Activated T-helper 1 cell treated with anti-CD3 and anti-CD28 coated beads, Interleukin-2, amount 50 U/mL, for 16 hours (primary cell): ENCODE measurements at places on chromosomes 4 and X.

GRCh38 chr4:73895201-73896175, 26.3 kb downstream of the CXCL1 start:
- DNase-seq = no peak

GRCh38 chr4:86818211-86818610, 31.0 kb downstream of the SLC10A6 start:
- no peak for DNase-seq

DNA sequence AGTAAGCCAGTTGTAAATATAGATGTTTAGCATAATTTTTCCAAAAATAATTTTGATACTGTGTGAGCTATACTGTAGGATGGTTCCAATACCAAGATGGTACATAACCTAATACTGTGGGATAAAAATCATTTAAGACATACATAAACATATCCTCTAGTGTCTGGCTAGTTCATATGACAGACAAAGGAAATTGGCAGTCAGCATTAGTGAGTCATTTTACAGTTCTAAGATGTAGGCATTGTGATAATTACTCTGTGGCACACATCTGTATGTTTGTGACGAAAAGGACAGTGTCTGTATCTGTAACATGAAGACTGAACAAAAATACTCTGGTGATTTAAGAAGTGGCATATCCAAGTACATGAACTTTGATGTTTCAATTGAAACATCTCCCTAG, 49.6 kb downstream of the UGT2A2 start:
- DNase-seq = no peak

DNA sequence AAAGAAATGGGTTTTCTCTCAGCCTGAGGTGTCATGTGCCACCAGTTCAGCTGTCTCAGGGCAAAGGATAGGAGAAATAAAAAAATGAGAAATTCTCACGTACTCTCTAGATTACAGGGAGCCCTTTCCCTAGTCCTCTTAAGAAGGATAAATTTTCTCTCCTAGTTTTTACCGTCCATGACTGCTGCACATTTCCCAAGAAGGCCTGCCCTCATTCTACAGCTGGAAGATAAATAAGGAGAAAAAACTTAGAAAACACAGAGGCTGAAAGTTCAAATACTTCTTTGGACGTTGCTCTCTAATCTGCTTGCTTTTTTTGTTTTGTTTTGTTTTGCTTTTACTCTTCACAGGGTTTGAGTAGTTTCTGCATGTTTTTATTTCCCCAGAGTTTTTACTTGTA, 211.9 kb downstream of the DCAF12L2 start:
- no peak for DNase-seq

DNA sequence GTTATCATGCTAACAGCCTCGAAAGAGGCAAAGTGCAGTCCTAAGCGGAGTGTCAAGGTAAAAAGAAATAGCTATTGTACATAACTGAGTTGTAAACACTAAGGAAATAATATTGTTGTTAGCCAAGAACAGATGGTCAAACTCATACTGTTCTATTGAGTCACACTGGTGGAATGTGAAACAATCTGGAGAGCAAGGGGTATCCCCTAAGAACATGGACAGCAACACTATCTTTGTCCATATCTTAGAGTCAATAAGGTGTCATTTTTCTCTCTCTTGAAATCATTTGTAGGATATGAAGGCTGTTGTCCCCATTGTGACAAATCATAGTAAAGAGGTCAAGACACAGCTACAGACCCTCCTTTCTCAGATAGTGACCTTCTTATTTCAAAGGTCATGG, 4.5 kb upstream of the PDGFC start:
- DNase-seq = no peak

- DNase-seq = no peak
Observed at GRCh38 chrX:123172869-123173268, 11.2 kb upstream of the GRIA3 start.

- no peak for DNase-seq
Observed at GRCh38 chrX:112766774-112767173, 73.9 kb downstream of the AMOT start.

DNA sequence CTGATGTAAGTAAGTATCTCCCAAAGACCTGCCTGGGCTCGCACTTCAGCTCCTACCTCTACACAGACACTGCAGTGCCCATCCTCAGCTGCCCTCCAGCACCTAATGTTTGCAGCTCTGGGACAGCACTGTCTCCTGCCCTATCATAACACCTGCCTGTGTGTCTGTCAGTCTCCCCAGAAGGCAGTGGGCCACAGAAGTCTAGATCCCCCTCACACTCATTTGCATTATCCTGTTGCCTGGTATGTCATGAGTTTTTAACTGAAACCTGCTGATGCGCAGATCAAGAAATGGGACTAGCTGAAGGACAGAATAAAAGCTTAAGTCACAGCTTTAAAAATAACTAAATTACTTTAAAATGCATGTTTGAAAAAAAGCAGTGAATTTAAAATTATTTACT, 43.0 kb downstream of the LRP2BP start:
- DNase-seq = no peak
